ENCODE measurements at places on chromosomes 2 and 18.

DNA sequence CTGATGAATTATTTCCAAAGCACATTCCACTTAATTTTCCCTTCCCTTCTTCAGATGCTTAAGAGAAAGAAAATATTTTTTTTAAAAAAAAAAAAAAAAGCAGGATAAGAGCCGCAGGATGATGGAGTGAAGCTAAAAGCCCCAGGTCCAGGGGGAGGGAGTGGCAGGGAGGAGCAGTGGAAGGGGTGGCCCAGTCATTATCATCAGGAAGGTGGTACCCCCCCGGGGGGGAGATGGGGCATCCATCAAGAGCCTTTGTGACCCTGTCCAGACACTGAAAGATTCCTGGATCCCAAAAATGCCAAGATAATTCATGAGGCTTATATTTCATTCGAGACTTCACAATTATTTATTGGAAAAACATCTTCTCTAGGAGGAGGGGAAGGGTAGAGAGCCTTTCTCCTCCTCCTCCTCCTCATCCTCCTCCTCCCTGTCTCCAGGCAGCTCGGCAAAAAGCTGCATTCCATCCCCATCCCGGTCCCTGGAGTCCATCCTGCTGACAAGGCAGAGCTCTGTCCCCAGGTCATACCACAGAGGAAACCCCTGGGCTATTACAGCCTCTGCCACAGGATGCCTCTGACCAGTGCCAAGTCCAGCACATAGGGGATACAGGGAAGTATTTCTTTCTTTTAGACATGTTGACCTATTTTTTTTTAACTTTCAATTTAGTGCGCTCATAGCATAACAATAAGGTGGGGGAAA lies 125.3 kb downstream of the TWIST2 start:
- no peak for DNase-seq

- DNase-seq, result no peak
Measured at GRCh38 chr2:45748239-45748638, 96.8 kb downstream of the PRKCE start.

DNA sequence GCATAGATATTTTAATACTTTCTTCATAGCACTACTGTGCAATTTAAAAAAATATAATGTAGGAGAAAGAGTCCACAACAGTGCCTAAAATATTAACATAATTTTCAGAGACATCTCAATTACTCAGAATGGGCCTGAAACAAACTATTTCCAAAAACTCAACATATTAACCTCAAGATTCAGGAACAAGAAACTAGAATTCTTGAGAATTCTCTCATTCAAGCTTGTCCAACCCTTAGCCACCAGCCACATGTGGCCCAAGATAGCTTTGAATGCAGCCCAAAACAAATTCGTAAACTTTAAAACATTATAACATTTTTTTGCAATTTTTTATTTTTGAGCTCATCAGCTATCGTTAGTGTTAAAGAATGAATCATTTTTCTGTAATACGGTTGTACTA lies 35.2 kb downstream of the LNPK start:
- no peak for DNase-seq

DNA sequence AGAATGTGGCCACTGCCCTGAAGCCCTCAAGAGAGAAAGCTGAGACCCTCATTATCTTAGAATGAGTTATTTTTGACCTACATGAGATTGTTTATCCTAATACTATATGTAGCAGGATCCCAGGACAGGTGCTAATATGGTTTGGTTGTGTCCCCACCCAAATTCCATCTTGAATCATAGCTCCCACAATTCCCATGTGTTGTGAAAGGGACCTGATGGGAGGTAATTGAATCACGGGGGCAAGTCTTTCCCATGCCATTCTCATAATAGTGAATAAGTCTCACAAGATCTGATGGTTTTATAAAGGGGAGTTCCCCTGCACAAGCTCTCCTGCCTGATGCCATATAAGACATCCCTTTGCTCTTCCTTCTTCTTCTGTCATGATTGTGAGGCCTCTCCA lies 76.8 kb downstream of the CCBE1 start:
- no peak for DNase-seq

DNA sequence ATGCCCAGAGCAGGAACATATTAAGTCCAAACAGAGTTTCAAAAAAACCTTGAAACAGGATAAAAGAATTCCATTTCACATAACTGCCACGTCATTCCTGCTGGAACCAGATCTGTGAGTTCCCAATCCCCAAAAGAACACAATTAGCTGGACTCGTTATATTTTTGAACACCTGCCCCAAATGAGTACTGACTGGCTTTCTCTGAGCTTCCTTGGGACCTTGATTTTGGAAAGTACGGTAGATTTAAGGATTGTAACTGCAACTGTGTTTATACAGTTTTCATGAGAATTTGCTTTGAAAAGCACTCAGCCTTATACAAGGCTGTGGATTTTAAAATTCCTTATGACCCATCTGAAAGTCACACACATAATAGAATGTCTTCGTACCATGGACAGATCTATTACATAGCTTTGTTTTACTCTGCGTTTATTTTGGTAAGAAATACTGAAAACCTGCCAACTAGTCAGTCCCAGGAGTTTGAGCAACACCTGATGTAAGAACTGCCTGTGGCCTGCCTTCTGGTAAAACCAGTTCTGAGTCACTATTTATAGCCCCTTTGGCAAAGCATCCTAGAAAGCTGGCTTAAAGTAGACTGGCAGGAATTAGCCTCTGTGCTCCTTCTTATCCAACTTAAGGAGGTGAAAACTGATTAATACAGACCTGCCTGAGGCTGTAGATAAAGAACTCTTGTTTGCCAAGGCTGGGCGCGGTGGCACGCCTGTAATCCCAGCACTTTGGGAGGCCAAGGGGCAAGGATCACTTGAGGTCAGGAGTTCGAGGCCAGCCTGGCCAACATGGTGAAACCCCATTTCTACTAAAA lies 48.1 kb downstream of the MERTK start:
- no peak for DNase-seq

GRCh38 chr2:118224895-118225311 lies 136.6 kb downstream of the INSIG2 start:
- DNase-seq, result no peak

DNA sequence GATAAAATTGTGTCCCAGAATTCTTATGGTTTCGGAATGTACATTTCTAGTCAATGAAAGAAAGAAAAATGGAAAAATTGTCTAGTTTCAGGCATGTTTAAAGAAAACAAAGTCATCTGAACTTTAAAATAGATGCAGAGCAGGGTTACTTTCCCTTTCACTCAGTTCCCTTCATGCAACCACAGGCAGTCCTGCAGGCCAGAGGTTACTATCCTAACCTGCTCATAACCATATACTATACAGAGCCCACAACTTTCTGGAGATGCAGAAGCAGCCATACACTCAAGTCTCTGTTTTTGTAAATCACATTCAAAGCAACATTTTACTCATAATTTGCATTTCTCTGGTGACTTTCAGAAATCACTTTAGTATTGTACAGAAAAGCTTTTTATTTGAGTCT lies 690.3 kb downstream of the MBD2 start:
- no peak for DNase-seq

GRCh38 chr2:181352158-181352557 lies 105.0 kb upstream of the ITGA4 start:
- DNase-seq, result no peak

- no peak for DNase-seq
Measured at GRCh38 chr18:45837283-45838070, 12.0 kb downstream of the SIGLEC15 start.

DNA sequence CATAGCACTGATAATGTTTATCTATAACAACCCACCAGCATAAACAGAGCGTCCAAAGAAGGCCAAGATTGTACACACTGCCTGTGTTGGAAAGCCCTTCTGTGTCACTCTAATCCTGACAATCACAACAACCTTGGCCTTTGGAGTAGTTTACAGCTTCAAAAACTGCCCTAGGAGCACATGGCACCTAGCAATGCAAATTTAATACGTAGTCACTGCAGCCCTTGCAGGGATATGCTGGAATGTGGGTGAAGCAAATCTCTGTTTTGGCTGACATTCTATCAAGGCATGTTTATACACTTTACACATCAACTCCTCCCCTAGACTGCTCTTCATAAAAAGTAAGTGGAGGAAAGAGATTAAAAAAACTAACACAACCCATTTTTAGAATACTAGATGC lies 66.8 kb downstream of the GRB14 start:
- DNase-seq, result no peak
